ENCODE measurements at places on chromosomes 6 and 20.

GRCh38 chr20:49846206-49846807 is 33.7 kb downstream of the SLC9A8 start:
- DNase-seq: no peak

DNA sequence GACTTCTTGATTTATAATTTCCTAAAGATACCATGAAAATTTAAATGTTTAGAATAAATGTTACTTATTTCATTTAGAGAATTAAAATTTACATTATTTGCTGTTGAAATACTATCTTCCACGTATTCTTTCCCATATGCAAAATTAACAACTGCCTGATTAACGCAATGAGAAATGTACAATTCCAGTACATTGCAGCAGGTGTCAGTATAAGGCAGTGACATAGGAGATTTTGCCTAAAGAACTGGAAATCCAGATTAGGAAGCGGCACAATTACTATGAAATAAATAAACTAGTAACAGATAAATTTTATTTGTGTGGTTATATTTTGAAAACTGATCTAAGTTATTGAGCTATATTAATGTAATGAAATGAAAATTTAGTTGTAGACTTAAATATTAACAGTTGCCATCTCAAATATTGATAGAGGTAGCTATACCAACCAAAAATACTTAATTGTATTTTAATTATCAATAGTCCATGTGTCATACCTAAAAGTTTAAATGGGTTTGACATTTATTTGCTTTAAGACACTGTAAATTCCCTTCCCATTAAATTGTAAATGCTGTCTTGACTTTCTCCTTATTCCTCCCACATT is 300.2 kb downstream of the UTRN start:
- no peak for DNase-seq

DNA sequence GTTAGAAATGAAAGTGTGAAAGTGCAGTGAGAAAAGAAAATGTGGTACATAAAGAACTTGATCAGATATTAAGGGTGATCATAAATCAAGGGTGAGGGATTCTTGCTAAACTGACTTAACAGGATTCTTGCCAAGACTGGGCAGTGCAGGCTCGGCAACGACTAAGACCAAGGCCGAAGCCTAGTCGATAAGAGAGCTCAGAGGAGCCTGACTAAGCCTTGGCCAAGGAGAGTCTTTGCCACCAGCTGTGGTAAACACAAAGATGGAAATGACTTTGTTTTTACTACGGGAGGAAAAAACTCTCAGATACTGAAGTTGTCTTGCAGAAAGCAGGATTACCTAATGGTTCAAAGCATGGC is 196.6 kb downstream of the LY86 start:
- no peak for DNase-seq

GRCh38 chr6:137358273-137358672 is 135.9 kb downstream of the OLIG3 start:
- no peak for DNase-seq

DNA sequence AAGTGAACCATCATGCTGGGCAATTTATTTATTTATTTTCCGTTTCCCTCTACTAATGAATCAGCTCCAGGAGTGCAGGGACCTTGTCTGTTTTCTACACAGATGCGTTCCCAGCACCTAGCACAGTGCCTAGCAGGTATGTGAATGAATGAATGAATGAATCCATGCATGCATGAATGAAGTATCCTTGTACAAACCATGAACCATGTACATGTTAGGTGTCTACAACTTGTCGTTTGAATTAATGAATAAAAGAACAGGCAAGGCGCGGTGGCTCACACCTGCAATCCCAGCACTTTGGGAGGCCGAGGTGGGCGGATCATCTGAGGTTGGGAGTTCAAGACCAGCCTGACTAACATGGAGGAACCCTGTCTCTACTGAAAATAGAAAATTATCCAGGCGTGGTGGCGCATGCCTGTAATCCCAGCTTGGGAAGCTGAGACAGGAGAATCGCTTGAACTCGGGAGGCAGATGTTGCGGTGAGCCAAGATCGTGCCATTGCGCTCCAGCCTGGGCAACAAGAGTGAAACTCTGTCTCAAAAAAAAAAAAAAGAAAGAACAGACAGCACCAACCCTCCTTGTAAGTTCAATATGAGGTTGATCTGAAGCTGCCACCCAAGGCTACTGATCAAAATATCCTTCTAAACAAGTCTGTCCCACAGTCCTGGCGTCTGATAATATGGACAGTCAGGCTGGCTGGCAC is 27.3 kb upstream of the SLC9A8 start:
- no peak for DNase-seq

DNA sequence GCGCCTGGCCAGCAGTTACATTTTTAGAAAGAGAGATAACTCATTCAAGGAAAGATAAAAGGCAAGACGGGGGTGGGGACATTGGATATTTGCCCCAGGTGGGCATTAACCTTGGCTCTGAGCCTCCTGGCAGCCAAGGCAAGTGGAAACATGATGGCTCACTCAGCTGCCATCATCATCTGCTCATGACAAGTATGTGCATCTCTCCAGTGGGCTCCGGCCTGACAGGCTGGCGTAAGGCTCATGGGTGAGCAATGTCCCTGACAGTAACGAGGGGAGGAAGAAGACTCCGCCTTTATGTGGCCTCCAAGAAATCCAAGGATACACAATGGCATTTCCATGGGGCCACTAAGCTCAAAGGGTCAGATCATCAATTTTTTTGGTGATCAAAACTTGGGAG is 13.3 kb downstream of the ANKRD60 start:
- no peak for DNase-seq

DNA sequence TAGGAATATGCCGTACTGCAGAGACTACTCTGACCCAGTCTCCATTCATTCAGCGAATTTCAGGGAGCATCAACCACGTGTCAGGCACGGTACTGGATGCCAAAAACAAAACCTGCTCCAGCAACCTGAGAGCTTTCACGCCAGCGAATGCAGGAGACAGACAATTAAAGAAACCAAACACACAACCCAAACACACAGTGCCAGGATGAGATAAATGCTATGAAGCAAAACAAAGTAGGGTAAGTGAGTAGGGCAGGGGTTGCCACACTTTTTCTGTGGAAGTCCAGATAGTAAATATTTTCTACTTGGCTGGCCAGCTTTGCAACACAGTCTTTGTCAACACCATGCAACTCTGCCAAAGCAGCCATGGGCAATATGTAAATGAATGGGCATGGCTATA is 10.0 kb downstream of the MOCS1 start:
- no peak for DNase-seq

DNA sequence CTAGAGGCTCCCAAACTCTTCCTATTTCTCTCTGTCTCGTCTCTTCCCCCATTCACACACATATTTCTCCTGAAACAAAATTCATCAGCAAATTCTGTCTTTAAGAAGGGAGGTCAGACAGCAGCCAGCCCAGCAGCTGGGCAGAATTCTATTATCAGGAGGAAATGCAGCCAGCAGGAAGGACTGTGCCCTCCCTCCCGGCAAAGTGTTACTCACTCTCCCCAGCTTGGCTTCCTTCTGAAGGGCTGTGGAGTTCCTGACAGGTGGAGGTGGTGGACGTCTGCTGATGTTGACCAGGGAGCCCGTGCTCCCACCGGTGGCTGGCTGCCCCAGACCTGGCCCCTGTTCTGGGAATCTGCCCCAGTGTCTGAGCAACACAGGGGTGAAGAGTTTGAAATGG is 37.3 kb downstream of the KCNB1 start:
- DNase-seq: no peak

- DNase-seq: no peak
Observed at GRCh38 chr6:13813621-13814175, 659 bp downstream of the MCUR1 start.

GRCh38 chr6:114375541-114376192 is 32.8 kb upstream of the HS3ST5 start:
- no peak for DNase-seq

DNA sequence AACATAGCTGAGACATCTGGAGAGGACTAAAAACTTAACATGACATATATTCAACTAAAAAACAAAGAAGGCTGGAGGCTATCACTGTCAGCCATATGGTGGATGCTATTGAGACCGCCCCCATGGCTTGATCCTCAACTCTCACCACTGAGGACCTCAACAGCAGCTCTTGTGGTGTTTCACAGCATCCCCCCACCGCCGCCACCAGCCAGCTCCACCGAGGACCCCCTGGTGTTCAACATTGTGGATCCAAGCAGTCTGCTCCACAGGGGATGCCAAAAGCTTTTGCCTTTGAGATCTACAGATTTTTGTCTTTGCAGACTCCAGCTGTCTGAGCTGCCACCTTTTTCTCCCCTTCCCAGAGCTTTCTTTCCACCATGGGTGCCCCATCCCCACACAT is 64.6 kb downstream of the NUS1 start:
- DNase-seq: no peak

GRCh38 chr6:88899569-88900316 is 63.7 kb downstream of the RNGTT start:
- no peak for DNase-seq

- DNase-seq: no peak
Observed at GRCh38 chr20:54726687-54727300, 251.4 kb downstream of the DOK5 start.

DNA sequence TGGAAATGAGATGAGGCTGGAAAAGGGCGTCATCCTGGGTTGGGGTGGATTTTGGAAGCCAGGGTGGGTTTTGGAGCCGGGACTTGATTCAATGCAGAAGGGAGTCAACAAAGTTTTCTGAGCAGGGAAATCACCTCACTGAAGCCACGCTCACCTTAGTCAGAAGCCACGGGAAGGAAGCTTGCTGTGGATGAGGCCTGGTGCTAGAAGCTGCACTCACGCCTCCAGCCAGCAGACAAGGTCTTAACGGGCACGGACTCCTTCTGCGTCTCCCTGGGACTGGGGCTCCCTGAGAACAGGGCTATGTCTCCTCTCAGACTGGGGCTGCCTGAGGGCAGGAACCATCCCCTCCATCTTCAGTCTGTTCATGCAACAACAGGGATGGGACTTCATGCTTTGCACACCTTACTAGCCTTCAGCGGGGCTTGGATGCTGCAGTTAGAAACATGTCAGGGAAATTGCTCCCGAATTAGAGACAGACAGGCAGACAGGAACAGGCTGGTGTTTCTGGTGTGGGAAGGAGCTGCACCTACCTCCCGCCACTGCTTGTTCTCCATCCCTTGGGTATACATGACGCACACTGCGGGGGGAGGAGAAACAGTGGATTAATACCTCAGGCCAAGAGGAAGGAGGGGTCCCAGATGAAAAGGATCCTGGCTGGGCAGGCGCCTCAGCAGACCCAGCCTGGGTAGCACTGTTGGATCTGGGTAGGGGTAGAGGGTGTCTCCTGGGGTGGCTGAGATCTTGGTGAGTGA is 17.5 kb downstream of the CPNE5 start:
- DNase-seq: no peak

- DNase-seq: no peak
Observed at GRCh38 chr6:53658992-53659391, 6.6 kb downstream of the KLHL31 start.

- DNase-seq: no peak
Observed at GRCh38 chr20:22993823-22994222, 41.3 kb upstream of the SSTR4 start.

GRCh38 chr6:133047065-133047665 is 194.0 kb upstream of the EYA4 start:
- no peak for DNase-seq

- DNase-seq: no peak
Observed at GRCh38 chr6:15841937-15842726, 179.3 kb upstream of the DTNBP1 start.

DNA sequence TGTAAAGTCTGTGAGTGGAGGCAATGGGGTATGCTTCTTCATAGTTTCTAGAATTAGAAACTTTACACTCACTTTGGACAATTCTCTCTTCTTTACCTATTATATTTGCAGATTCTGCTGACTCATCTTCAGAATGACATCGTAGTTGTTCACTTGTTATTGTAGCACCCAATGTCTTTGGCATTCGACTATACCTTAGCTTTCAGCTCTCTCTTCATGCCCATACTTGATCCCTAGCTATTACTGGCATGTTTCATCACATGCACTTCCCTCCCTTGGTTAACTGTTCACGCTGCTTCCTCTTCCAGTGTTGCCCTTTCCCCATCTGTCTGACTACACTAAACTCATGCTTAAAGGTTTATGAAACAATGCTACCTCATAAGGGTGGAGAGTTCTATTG is 298.1 kb upstream of the TCF21 start:
- DNase-seq: no peak

GRCh38 chr6:43172104-43173007 is 1.3 kb downstream of the SRF start:
- no peak for DNase-seq

DNA sequence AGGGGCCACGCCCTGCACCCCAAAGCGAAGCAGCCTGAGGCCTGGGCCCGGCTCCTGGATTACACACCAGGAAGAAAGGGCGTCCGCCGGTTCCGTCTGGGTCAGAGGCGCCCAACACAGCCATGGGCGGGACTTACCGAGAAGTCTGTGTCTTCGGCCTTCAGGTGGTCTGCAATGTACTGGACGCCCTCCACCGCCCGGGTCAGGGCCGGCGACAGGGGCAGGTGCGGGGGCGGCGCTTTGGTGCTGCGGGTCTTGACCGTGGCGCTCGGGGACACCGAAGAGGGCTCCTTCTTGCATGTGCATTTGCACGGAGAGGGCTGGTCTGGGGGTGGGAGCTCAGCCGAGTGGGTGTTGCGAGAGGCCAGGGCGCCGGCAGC is 11.6 kb downstream of the CHRNA4 start:
- DNase-seq: no peak

DNA sequence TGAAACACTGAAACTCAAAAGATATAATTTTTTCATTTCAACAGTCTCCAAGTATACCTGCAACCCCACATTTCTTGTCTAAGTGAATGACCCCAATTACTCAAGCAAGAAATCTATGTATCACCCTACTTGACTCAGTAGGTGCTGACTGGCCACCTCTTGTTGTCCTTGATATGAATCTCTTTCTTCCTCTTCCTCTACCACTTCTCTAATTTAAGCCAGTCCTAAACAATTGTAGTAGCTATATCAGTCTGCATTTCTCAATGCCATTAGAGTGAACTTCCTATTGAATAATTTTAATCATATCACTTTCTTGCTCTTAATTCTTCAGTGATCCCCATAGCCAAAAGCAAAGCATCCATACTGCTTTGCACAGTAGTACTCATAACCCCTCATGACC is 93.2 kb downstream of the NKAIN2 start:
- DNase-seq: no peak

GRCh38 chr6:123338394-123338793 is 298.4 kb downstream of the TRDN start:
- DNase-seq: no peak

- DNase-seq: no peak
Observed at GRCh38 chr6:134420614-134421181, 102.8 kb upstream of the SGK1 start.

DNA sequence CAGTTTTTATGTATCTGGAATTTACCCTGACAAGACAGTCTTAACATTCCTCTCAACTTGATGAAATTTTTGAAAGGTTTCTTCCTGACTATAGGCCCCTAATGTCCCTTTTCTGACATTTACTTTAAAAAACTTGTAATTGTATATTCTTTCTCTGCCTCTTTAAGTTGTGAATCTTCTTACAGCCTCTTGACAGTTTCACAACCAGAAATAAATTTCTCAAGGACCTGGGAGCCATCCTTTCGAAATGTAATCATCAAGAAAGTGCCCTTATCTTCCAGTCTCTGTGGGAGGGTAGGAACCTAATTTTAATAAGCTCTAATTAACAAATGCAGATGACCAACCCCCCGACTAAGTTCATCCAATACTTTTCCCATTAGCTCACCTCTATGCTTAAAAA is 403.6 kb upstream of the GJE1 start:
- DNase-seq: no peak

- DNase-seq: no peak
Observed at GRCh38 chr20:47456952-47457724, 44.5 kb upstream of the NCOA3 start.
